ENCODE measurements at places on chromosomes 7 and 10. TPM values are rescaled to one million over a fixed set of nuclear protein-coding genes. Genes with fewer than 3 reads are reported as not detected.

INPP5A gene
- total RNA-seq: 21.3 TPM

FBXL13 gene
- total RNA-seq: 8.2 TPM

GPER1 gene
- total RNA-seq: 1.2 TPM

GRCh38 chr10:63866075-63866746, 345.0 kb downstream of the REEP3 start:
- no peaks in the 10 kb centered on the region for H3K36me3 ChIP-seq
- H3K27me3 ChIP-seq: peaks cover 14% of the 10 kb centered on the region
- H3K27ac ChIP-seq: no peak overlapping the region

- no peak for DNase-seq
- no peaks in the 10 kb centered on the region for H3K36me3 ChIP-seq
- no peak overlapping the region for H3K4me3 ChIP-seq
- no peak overlapping the region for H3K27ac ChIP-seq
- no peaks in the 10 kb centered on the region for H3K27me3 ChIP-seq
- no peaks in the 10 kb centered on the region for H3K4me1 ChIP-seq
Measured at GRCh38 chr7:116028787-116029186, 1.8 kb downstream of the TFEC start.

DNA sequence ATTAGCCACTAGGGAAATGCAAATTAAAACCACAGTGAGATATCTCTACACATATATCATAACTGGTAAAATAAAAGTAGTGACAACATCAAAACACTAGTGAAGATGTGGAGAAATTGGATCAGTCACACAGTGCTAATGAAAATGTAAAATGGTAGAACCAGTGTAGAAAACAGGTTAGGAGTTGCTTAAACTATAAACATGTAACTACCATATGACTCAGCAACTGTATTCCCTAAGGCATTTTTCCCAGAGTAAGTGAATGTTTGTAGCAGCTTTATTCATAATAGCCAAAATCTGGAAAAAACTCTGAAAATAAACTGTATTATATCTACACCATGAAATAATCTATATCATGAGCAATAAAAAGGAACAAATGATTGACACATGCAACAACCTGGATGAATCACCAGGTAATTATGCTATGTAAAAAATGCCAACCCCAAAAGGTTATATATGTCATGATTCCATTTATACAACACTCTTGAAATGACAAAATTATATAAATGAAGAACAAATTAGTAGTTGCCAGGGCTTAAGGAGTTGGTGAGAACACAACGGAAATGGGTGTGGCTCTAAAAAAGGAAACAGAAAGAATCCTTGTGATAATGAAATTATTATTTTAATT, 22.8 kb downstream of the SLC25A40 start:
- no peak for DNase-seq
- H3K27me3 ChIP-seq: no peaks in the 10 kb centered on the region
- H3K27ac ChIP-seq: no peak overlapping the region
- H3K4me3 ChIP-seq: no peak overlapping the region
- H3K36me3 ChIP-seq: peaks cover 10% of the 10 kb centered on the region

All from neural progenitor cell (in vitro differentiated cells).